ENCODE measurements at places on chromosomes 16 and 17.
A peak's percentile ranks its signal among the peaks of the same experiment; 100 is the strongest.

DNA sequence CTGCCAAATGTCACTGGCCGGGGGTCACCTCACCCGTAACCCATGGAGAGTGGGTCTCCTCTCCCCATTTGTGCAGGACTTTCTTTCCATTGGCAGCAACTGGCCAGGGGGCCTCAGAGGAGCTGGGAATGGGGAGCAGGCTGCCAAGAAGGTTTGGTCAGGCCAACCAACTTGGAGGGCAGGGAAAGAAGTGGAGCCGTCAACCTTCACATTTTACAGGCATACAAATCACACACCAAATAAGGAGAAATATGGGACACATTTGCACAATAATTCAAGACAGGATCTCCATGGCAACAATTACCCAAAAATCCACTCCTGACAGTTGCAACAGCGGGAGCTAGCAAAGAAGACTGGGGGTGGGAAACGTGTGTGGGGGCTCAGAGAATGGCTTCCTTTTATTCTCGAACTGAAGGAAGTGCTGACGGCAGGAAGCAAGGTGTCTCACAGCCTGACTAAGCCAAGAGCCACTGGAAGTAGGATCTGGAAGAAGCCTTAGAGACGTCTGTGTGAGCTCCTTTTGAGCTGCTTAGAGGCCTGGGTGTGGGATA, 20.9 kb downstream of the RPRML start:
- no peak for DNase-seq

- DNase-seq: peak; percentile 82
These were observed at the start of gene HIC1 for GRCh38 chr17:2054512-2055291. Gene HIC1, plus strand, starts transcription at chr17:2055103. Its CDS starts 1,588 bp downstream, at chr17:2056691.

DNA sequence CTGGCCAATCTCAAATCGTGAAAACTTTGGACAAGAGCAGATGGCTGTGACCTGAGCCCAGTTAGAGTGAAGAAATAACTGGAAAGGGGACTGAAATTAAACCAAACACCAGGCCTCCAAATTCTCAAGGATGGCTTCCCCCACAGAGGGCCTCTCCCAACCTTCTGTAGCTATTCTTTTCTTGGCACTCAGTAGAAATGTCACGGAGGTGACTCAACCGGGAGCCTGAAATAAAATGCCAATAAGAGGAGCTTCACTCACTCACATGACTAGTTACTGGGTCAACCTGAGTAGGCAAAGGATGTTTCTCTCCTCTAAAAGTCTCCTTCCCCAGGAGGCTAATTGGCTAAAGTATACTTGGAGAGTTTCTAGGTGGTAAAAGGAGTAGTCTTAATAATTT, 230.7 kb downstream of the MAF start:
- no peak for DNase-seq

DNA sequence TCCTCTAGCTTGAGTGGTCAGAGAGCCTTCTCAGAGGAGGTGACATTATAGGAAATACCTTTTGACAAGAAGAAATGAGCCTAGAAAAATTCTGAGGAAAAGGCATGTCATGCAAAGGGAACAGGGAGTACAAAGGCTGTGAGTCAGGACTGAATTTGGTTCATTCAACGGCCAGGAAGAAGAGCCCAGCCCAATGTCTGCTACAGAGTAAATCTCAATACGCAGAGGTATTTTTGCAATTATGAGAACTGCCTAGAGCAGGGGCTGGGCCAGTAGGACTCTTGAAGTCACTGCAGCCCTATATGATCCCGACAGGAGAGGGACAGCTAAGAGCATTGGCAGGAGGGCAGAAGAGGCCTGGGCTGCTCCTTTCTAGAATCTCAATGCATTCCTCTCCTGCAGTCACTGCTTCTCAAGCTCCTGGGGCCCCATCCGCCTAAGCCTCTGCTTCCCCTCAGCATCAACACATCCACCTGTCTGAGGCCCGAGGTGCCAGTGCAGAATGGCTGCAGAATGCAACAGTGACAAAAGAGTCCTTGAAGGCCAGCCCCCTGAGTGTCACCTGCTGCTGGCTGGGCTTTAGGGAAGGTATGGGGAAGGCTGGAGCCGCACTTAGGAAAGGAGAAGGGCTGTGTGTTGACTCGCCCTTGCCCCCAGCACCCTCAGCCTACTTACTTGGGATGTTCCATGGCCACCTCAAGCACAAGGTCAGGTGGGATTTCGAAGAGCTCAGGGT, 20.1 kb downstream of the NOS2 start:
- no peak for DNase-seq

GRCh38 chr17:67995570-67996263, 552 bp downstream of the C17orf58 start:
- DNase-seq: peak; percentile 59

DNA sequence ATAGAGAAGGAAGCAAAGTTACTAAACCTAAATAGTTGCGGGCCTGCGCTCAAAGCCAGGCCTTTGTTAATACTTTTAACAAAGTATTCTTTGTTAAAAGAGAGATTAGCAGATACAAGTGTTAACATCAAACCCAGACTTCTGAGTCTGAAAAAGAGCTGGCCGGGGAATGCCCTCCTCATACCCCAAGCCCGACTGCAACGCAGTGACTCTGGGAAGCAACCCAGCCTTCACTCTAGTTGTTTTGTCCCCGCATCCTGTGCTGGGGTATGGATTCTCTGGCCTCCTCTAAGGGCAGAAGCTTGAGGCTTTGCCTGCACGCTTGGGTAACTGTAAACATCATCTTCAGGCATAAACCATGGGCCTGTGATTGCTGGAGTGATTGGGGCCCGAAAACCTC, 48.3 kb downstream of the ADCY7 start:
- no peak for DNase-seq

GRCh38 chr16:2335286-2335895, 5.1 kb downstream of the ABCA3 start:
- DNase-seq: no peak

GRCh38 chr17:1724869-1725641, 551 bp downstream of the WDR81 start:
- DNase-seq: peak; percentile 54

DNA sequence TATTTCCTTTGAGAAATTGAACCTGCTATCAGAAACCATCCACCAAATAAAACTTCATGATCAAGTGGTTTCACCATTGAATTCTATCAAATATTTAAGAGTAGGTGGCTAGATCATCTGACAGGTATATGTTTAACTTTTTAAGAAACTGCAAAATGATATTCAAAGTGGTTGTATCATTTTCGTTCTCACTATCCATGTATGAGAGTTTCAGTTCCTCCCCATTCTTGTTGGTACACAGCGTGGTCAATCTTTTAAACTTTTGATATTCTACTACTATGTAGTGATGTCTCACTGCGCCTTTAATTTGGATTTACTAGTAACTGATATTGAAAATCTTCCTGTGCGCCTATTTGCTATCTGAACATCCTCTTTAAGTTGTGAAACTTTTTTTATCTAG, 163.7 kb downstream of the CYB561 start:
- DNase-seq: no peak

- no peak for DNase-seq
These were observed 12.2 kb downstream of the CD2BP2 start for GRCh38 chr16:30342751-30343490.

- no peak for DNase-seq
These were observed 5.1 kb upstream of the JPT1 start for GRCh38 chr17:75159196-75160031.

DNA sequence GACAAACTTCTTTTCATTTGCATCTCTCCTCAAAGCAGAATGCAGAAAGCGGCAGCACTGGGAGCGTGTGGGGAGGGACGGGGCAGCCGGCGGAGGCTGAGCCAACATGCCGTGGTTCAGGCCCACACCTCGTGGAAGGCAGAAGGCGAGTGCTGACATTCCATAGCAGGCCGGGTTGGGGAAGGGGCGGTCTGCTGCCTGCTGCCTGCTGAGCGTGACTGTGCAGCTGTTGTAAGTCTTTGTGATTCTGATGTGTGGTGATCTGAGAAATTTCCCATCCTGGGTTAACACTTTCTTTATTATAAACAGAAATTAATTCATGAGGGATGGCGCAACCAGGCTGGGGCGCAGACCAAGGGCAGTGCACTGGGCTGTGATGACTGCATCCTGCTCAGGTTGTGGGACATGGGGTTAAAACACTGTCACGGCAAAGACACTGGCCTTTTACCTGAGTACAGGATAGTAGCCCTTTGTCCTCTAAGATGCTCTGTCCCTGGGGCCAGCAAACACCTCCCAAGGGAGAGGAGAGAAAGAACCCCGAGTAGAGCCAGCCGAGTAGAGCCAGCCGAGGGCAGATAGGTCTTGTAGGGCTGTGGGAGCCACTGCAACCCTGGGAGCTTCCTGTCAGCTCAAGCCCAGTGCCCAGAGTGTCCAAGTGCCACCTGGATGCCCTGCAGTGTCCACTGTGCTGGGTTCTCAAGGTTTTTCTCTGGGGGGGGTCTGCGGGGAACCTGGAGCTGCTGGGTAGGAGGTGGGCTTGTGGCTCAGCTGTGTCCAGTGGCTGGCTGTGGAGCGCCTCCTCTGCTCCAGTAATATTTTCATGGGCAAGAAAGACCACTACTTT, 8.8 kb upstream of the DNASE1 start:
- DNase-seq: peak; percentile 83

GRCh38 chr16:60414613-60415012, 1621.6 kb downstream of the CDH8 start:
- DNase-seq: peak; percentile 22

DNA sequence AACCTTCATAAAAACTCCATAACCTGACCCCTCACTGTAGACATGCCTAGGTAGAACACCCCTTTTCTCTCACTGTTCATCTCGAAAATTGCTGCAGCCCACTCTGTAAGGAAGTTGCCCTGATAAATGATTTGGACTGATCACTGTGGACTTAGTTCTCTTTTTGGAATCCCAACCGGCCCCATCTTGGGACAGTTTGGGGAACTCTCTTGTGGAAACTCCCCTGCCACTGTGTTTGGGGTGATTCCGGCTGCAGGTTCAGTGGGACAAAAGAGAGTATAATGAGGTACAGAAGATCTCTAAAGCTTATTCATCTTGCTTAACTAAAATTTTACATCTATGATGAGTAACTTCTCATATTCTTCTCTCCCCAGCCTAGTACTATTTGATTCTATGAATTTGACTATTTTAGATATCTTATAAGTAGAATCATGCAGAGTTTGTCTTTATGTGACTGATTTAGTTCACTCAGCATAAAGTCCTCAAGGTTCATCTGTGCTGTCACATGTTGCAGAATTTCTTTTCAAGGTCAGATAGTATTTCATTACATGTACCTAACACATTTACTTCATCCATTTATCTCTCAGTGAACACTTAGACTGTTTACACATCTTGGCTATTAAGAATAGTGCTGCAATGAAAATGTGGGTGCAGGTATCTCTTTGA, 84.9 kb downstream of the ABCA8 start:
- no peak for DNase-seq

- DNase-seq: no peak
These were observed 2.3 kb upstream of the UBTF start for GRCh38 chr17:44221862-44222111.

DNA sequence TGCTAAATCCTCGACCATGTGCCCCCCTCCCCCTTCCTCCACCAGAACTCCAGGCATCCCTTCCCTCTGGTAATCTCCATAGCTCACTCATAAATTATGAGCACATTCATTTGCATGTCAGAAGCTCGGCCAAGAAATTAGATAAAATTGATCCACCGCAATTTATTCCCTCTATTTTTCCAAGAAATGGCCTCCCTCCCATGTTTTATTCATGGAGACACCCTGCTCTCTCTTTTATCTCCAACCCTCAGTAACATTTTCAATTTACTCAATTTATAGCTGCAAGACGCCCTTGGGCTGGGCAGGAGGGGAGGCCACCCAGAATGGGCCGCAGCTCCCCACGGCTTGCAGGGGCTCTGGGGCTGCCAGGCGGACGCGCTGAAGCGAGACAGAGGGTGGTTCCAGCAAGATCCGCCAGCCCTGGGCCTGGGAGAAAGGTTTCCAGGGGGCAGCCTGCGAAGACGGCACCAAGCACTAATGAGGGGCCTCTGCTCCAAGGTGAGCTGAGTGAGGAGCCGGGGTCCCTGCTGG, 54.7 kb upstream of the ZNF423 start:
- DNase-seq: peak; percentile 27

DNA sequence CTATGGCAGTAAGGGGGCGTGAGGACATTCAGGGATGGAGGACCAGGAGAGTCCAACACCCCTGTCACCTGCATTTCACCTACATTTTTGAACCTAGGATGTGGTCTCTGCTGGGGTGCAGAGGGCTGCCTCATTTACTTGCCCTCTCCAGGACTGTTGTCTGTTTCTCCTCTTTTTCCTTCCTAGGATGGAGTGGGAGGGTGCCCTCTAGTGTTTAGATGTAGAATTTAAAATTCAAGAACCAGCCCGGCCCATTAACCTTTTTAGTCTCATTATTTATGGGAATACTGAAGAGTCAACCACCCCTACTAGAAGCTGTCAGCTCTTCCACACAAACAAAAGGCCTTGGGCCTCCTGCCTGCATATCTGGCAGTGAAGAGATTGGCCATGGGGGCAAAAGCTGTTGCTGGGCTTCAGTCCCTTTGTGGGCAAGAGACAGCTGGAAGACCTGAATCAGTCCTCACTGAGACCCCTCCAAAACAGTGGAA, 2.5 kb upstream of the STARD3 start:
- DNase-seq: peak; percentile 85

DNA sequence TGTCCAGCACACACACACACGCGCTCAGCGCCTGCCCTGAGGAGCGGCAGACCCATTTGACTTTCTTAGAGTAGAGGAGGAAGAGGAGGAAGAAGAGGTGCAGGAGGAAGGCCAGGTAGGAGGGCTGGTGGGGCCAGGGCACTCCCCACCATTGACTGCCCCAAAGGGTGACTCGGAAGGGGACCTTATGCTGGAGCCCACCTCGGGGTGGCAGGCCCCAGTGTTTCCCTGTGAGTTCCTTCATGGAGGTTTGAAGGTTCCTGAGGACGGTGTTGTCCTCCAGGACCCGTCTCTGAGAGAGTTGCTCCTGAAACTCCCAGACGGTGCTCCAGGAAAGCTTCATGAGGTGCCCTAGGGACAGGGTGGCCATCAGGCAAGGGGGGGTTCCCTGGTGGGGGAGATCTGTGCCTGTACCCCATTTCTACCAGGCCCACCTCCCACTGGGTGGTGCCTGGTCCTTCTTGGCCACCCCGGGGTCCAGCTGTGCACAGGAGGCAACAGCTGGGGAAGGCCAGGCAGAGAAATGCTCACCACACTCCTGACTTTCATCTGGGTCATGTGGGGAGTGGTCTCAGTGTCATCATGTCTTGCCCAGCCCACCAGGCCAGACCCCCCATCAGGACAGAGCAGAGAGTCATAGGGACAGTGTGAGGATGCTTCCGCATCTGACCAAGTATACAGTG, 89.5 kb downstream of the TNFRSF13B start:
- DNase-seq: no peak

- DNase-seq: peak; percentile 73
These were observed 4.1 kb downstream of the CISD3 start for GRCh38 chr17:38733982-38734973.

DNA sequence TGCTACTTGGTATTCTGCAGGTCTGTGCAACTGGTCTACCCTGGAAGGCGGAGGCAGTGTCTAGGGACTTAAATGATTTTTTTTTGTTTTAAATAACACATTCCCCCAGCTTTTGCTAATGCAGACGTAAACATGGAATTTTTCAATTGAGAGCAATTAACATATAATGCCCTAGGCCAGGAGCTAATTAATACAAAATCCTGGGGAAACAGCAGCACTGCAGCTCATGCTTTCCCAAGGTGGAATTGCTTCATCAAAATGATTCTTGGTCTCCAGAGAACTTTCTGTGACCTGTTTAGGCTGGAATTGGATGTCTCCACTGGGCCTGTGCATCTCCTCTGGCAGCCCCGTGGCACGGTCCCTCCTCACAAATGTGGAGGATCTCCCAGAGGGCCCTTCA, 50.6 kb downstream of the SHISA9 start:
- DNase-seq: no peak

- no peak for DNase-seq
These were observed 61.5 kb downstream of the MYOCD start for GRCh38 chr17:12727076-12727760.

Measured in GM23338 (cell line).